ENCODE measurements at places on chromosomes 2 and 18.

GRCh38 chr2:48910961-48911360 lies 155.4 kb upstream of the LHCGR start:
- DNase-seq, result no peak

- DNase-seq, result no peak
Observed at GRCh38 chr2:187118331-187119099, 269.5 kb upstream of the ZSWIM2 start.

DNA sequence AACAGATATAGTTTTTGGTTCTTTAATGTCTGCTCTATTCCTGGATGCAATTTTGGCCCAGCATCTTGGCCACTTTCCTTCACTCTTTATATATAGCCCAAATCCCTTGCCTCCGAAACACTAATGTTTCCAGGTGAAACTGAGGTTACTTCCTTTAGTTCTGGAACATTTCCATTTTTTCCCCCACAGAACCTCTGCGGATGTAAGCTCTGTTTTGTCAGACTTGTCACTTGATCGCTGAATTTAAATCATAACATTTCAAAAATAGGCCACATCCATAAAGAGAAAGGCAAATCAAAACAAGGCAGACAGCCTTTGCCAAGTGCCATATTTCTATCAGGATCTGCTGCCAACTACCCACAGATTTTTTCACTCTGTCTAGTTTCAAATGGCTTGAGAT lies 115.1 kb downstream of the ANKRD44 start:
- DNase-seq, result no peak

DNA sequence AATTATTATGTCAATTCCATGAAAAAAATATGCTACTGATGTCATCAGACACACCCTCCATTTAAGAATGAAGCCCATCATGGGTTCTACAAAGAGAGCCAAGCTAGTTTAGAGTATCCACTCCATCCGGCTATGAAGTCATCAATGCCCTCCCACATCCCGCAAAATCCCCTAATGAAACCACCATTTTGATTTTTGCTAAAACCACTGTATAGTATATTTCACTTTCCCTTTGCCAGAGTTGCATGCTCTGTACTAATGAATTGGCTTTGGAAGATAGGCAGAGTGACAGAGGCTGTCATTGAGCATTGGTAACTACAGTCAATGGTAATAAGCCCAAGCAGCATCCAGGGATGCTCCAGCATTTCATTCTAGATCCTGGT lies 118.6 kb downstream of the ANKRD44 start:
- no peak for DNase-seq

- no peak for DNase-seq
Observed at GRCh38 chr2:193469251-193469650, 1274.5 kb upstream of the TMEFF2 start.

GRCh38 chr2:10909050-10909995 lies 2.4 kb upstream of the KCNF1 start:
- DNase-seq, result peak; percentile 47

DNA sequence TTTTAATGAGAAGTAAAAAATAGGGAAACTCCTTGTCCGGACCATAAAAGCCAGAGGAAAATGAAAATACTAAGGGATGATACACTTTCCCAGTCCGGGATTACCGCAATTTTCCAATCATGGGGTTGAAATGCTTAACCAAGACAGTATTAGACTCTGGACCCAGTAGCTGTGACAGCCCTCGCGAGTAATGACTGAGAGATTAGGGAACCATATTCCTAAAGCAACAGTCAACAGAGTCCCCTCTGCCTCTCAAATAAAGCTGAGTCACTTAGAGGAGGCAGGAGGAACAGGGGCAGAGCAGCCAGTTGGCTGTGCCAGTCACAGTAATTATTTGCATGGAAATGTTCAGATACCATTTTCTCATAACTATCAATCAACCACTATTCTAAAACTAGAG lies 34.8 kb downstream of the GPATCH11 start:
- no peak for DNase-seq

DNA sequence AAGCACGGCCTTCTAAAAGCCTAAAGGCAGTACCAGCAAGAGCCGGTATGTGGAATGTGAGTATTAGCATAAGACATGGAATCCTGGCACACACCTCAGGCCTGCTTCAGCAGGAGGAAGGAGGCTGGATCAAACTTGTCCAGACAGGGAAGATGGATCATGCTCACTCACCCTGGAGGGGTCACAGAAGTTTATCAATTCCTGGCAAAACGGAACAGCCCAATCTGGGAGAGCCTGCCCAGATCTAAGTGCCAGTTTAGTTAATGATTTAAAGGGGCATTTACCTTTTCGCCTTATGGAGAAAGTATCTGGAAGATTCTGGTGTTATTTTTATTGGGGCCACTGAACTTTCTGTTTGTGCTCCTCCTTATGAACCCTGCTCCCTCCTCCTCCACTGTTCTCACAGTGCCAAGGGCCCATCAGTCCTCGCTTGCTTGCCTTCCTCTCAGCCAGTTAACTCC lies 58.3 kb upstream of the NFE2L2 start:
- DNase-seq, result no peak

GRCh38 chr18:56221195-56222065 lies 417.0 kb downstream of the TXNL1 start:
- DNase-seq, result no peak

DNA sequence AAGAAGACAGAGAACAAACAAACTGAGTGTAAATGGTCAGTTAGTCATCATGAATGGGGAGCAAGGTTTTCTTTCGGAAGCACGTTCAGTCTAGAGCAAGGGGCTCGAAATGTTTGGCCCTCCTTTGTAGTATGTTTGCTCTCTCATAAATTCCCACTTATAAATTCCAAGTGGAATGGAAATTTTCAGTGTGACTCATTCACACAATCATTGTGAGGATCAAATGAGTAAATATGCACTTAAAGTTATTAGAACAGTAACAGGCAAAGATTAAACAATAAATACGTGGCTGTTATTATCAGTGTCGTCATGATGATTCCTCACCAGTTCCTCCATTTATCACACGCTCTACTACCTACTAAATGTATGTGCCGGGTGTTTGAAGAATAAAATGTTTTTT lies 10.5 kb downstream of the CNGA3 start:
- no peak for DNase-seq

DNA sequence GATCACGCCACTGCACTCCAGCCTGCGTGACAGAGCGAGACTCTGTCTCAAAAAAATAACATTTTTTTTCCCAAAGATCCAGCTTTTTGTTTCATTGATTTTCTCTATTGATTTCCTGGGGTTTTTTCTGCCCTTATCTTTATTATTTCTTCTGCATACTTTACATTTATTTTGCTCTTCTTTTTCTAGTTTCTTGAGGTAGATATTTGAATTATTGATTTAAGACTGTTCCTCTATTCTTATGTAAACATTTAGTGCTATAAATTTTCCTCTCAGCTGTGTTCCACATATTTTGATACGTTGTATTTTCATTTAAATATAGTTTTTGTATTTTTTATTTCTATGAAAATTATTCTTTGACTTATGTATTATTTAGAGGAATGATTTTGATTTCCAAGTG lies 89.8 kb downstream of the TEX51 start:
- DNase-seq, result no peak

DNA sequence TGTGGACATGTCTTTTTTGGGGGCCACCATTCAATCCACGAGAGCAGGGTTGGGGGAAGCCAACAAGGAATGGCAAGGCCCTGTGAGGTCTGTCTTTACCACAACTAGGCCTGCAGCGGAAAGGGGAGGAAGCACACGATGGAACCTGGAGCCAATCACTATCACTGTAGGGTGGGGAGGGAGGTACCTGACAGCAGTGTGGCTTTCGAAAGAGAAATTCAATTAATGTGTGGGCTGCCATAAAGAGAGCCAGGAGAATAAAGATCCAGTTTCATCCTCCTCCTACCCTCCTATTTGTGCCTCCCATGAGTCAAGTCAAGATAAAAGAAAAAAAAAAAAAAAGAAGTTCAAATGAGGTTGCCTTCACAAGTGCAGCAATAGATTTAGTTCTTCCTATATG lies 18.9 kb upstream of the RBMS1 start:
- no peak for DNase-seq

GRCh38 chr2:127705391-127706065 lies 4.2 kb downstream of the SFT2D3 start:
- no peak for DNase-seq

DNA sequence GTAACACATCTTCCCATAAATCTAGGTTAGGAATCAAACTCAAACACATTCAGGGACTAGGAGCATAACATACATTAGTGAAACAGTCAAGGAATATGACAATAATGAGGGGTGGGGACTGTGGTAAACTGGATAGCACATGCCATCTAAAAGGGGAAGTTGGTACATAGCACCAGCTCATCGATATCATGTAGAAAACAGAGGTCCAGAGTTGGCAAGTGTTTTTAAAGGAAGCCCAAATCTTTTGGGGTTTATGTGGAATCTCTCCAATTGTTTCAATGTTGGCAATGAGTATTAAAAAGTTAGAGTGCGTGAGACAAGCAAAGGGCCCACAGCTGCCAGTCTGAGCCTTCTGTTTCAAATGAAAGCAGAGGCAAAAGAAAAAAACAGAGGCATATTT lies 24.4 kb downstream of the KLF7 start:
- no peak for DNase-seq

DNA sequence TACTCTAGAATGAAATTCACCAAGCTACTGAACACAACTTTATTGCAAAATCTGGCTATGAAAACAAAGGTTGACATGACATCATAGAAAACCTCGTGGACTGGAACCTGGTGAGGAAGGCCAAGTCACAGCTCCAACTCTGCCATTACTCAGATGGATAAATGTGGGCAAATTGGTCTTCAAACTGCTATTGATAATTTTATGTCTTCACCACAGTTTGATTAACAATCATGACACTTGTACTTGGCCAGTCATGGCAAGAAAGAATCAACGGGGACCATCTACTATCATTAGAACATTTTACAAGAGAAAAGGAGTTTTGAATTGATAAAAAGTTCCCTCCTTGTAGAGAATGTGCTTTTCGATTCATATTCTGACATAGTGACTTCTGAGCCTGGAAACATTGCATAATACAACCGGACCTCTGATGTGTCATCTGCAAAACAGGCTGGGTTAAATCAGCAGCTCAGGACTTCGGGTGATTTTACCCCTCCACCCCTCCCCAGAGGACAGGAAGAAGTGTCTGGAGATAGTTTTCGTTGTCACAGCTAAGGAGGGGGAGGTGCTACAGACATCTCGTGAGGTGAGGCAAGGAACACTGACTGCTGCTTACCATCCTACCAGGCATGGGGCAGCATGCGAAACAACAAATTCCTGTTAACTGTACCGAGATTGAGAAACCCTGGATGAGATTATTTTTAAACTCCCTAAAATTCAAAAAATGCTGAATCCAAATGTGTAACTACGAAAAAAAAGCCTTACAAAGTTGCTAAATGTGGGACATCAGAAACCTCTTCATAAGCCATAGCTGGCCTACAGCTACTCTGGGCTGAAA lies 8.4 kb downstream of the L3MBTL4 start:
- DNase-seq, result no peak

DNA sequence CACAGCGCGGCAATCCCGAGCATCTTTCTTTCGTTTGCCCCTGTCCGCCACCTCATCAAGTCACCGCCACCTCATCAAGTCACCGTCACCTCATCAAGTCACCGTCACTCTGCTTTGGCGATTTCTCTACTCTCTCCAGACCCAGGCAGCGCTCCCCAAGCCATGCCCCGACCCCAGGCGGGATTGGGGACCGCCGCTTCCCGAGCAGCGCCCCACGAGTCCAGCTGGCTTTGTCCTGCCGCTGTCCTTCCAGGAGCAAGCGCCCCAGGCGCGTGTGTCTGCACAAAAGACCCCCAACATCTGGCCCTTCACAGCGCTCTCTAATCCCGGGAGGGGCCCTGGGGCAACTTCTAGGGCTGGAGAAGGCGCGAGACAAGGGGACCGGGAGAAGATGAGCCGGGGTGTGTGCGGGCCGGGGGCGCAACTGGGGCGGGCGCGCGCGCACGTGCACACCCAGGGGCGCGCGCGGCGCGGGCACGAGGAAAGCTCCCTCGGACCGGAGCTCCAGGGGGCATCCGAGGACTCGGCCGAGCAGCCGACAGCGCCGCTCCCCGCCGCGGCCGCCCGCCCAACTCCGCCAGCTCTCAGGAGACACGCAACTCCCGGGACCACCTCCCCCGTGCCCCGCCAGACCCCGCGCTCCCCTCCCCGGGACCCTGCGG lies 633 bp upstream of the RNF152 start:
- DNase-seq, result peak; percentile 30

- DNase-seq, result no peak
Observed at GRCh38 chr2:38454081-38454480, 77.0 kb upstream of the ATL2 start.

DNA sequence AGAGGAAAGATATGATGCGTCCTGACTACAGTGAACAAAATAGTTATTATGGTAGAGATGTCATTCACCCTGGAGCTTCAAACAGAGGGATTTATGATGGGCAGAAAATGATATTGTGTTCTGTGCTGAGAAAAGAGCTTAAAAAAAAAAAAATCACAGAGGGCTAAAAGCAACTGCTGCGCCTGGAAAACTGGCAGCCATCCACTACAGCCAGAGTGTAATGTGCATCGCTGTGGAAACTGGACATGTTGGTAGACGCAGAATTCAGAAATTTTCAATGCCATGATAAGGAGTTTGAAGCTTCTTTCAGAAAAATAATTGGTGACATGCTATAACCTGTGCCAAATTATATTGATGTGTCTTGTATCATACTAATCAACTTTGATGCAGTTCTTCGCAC lies 122.9 kb upstream of the SOX11 start:
- no peak for DNase-seq

DNA sequence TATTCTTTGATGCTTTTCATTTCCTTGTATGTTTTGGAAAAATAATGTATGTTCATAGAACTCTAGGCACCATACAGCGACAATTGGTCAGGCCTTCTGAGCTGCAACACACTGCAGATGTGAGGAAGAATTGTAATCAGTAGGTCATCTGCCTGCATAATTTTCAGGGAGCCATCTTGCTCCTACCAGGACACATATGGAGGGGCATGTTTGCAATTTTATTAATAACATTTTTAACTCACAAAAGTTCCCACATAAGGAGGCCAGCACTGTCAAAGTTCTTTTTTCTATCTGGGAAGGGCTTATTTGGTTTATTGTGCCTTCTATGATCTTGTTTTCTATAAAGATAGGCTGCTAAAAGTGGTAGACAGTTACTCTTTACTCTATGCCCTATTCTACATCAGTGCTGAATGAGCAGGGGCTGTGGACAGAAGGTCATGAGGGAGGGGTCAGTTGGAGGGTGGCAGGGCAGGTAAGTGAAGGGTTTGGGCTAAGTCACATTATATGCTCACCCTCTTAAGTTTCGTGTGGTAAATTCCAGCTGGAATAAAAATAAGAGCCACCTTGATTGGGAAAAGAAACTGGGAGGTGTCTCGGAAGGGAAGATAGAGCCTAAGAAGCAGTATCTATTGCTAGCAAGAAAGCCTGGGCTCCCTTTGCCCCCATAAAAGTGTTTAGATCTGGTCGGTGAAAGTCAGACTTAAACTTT lies 126.3 kb downstream of the PLCL1 start:
- no peak for DNase-seq
